ENCODE measurements at places on chromosomes 3 and 15.

- DNase-seq: peak; percentile 7
Observed at GRCh38 chr3:178785961-178786360, 249.7 kb downstream of the KCNMB2 start.

GRCh38 chr3:100613721-100614390, 4.5 kb downstream of the ADGRG7 start:
- DNase-seq: no peak

DNA sequence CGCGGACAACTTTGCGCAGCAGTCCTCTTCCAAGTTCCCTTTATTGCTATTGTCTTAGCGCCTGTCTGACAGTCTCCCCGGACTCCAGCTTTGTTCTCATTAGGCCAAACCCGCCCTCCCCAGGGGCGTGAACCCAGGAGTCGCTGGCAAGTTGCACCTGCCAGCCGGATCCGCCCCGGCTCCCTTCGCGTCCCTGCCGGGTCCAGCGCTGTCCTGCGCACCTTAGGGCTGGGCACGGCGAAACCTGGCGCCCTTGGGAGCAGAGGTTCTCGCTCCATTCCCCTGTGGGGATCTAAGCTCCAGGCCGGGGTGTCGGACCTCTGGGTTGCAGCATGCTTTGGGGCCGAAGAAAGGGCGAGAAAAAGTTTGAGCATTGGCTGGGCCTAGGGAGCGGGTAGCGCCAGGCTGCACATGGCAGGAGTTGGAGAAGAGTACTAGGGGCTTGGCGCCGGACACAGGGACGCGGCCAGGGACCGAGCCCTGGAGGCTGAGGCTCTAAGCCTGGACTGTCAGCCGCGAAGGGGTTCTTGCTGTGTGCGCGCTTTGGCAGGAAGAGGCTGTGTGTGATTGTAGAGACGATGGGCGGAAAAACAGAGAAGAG, 335.1 kb upstream of the THRB start:
- peak; percentile 15 for DNase-seq

DNA sequence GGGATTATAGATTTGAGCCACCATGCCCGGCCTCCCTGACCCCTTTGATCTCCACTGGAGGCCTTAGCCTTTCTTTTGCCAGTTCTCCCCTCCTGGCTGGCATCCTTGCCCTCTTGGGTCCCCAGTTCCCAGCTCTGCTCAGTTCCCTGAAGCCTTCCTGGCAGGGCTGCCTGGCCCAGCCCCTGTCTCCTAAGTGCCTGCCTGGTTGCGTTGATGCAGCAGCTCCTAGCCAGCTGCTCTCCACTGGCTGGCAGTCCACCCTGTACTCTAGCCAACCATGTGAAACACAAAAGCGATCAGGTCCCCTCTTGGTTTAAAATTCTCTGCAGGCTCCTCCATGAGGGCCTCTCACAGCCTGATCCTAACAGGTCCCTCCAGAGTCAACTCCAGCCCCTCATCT, 184.7 kb downstream of the RAB11A start:
- DNase-seq: no peak

- DNase-seq: no peak
Observed at GRCh38 chr3:196677353-196677752, 34.7 kb downstream of the CEP19 start.

GRCh38 chr3:151827816-151828215, 13.9 kb downstream of the AADAC start:
- no peak for DNase-seq

GRCh38 chr3:135051409-135051973, 256.4 kb downstream of the EPHB1 start:
- DNase-seq: no peak

GRCh38 chr3:14899993-14900618, 47.3 kb upstream of the NR2C2 start:
- no peak for DNase-seq

DNA sequence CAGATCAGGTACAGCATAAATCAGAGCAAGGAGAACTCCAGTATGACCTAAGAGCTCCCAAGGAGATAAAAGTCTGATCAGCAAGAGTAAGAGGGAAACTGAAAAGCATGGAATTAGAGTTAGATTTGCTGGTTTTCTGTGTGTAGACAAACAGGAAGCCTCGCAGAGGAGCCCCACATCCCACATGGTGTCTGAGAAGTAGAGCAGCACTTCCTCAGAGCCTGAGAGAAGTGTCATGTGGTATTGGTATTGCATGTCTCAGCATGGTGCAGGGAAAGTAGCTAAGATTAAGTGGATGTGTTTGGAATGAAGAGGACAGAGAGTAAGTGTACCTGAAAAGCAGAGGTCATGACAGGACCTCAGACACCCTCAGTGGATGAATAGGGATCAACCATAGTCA, 175.4 kb upstream of the GBE1 start:
- DNase-seq: no peak

DNA sequence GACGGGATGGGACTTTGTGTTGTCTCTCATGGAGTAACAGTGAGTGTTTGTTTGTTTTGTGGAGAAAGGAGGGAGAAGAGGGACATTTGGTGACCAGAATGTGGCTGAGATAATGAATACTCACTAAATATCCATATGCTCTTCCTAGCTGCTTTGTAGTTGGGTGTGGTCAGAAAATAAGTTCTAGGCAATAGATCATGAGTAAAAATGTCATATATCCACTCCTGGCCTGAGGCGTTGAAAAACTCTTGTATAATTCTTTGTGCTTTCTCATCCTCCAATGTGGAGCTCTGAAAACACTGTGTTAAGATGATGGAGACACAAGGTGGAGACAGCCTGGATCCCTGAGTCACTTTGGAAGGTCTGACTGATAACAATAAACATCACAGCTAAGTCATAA, 28.0 kb upstream of the IL16 start:
- DNase-seq: no peak

DNA sequence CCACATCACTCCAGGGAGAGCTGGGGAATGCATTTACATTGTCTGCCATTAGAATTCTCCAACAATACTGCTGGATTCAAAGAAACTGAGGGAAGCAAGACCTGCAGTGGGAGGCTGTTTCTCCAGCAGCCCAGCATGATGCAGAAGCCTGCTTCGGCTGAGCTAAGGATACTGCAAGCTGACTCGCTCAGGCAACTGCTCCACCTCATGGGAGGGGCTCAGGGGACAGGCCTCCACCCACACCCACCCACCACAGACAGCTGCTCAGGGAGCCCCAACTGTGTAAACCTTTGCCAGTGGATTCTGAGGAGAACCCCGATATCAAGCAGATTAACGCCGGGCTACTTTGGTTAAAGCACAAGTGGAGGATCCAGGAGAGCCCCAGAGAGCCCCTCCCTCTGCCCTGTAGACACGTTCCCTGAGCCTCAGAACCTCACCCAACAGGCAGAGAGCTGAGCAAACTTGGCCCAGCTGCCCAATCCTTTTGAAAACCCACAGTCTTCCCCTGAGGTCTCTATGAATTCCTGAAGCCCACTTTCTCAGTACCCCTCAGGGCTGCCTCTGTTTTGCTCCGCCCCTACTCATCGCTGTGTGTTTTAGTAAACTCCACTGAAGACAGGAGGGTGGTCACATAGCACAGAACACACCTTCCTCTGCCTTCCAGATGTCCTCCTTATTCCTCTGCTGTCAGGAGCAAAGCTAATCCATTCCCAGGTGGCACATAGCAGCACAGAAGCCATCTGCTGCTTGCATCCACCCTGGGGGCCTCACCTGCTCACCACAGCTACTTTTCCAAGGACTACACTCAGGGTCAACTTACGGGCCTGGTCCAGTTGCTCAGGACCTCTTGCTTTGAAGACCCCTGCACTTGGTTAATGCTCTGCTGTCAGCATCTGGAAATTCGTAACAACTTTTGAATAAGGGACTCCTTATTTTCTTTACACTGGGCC, 269.0 kb downstream of the ABHD5 start:
- DNase-seq: no peak

DNA sequence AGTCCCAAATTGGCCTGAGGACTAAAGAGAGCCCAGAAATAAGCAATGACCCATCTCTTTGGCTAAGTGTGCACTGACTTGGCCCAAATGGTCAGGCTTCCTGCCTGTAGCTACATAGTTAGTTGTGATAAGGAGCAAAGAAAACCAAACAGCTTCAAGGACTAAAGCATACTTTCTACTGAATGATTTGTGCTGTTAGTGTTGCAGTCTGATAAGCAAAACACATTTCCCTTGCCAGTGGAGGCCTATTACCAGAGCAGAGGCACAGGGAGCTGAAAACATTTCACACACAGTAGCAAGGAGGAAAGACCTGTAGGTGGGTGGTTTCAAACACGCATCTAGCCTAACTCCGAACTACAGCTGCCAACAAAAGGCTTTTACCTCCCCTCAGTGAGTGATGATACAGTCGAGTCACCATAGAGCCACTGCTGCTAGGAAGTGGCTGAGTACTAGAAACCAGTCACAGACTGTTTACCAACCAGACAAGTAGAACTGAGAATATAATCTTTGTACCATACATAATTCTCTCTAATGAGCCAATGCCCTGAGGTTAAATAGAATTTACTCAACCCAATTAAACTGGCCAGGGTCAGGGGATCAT, 222.3 kb upstream of the THBS1 start:
- peak; percentile 71 for DNase-seq

DNA sequence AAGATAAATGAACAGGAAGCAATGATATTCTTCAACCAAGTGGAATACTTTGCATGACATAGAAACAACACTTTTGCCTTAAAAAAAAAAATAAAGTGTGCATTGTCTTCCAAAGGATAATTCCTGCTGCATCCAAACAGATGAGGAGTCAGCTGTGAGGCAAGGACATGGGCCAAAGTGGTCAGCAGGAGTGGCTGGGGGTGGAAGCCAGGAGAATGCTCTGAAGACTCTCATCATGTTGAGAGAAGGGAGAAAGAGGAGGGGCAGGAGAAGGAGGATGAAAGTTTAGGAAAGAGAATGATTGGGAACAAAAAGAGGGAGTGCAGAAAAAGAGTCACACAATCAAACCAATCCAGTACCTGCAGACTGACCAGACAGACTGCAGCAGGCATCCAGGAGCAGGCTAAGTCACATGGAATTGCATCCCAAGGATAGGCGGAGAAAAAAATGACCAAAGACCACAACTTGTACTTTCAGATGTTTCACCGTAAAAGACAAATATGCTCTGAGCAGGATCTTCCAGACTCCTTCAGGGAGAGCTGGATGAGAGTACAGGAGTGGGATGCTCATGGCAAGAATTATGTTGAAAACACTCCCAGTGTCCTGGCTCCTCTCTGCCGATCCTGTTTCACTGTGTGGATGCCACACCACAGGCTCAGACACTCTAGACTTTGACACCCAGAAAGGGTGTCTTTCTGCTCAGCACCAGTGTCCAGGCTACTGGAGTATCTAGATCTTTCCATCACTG, 11.9 kb downstream of the ABI3BP start:
- DNase-seq: no peak

- no peak for DNase-seq
Observed at GRCh38 chr3:36840453-36840921, 76.1 kb upstream of the DCLK3 start.

GRCh38 chr3:16350597-16351318, 85.7 kb downstream of the OXNAD1 start:
- peak; percentile 59 for DNase-seq

GRCh38 chr3:14369675-14370669, 32.4 kb upstream of the SLC6A6 start:
- DNase-seq: no peak

- DNase-seq: no peak
Observed at GRCh38 chr3:14138109-14138877, 13.4 kb downstream of the TMEM43 start.

GRCh38 chr3:64129581-64129980, 95.7 kb downstream of the PRICKLE2 start:
- DNase-seq: no peak

DNA sequence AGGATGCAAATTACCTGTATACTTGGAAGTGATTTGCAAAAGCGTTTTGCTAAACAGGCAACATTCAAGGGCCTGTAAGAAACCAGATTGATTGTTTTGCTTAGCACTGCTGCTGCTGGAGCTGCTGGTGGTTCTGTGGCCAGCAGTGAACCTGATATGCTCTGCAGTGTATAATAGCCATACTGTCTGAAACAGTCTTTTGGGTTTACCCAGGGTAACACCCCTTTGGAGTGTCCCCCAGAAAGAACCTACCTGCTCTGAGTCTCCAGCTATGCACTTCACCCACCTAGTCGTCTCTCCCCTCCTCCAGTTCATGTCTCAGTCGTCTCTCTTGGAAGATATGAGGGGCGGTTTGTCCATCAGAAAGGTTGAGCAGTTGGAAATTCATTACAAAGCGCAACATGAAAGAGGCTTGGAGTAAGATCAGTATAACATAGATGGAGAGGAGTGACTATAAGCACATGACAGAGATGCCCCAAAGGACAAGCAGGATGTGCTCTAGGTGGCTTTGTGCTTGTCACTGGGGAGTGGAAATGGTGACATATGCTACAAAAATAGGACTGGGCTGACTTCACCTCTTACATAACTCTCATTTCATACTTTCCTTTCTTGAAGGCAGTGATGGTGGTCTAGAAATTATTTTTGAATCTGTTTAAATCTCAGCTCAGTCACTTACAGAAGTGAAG, 3.8 kb downstream of the MKRN2 start:
- no peak for DNase-seq

DNA sequence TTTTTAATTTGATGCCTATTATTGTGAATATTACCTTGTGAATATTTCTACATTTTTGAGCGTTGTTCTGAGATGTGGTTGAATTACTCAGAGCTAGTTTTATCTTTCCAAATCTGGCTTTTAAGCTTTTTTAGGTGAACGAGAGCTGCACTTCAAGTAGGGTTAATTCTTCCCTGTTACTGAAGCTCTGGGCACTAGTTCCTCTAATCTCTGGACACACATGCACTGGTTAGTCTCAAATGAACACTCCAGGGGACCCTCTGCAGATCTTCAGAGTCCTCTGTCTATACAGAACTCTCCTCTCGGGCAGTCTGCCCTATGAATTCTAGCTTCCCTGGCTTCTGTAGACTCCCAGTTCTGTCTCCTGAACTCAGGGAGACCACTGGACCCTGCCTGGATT, 237.5 kb upstream of the TBC1D5 start:
- DNase-seq: no peak

DNA sequence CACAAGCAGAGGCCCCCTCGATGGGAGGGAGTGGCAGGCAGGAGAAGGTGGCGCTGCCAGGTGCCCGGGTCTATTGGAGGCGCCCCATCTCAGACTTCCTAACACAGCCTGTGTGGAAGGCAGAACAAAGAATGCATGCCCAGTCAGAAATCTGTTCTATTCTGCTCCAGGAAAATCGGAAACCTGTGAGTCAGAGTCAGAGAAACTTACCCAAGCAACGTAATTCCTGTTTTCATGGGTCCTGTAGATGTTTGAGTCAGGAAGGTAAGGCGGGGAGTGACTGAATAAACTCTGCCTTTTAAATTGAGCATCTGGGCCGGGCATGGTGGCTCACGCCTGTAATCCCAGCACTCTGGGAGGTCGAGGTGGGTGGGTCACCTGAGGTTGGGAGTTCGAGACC, 13.7 kb downstream of the MAP6D1 start:
- no peak for DNase-seq

- DNase-seq: peak; percentile 75
Observed at GRCh38 chr3:54878145-54878544, 49.7 kb downstream of the LRTM1 start.

GRCh38 chr3:16724487-16724886, 119.3 kb upstream of the DAZL start:
- DNase-seq: no peak

DNA sequence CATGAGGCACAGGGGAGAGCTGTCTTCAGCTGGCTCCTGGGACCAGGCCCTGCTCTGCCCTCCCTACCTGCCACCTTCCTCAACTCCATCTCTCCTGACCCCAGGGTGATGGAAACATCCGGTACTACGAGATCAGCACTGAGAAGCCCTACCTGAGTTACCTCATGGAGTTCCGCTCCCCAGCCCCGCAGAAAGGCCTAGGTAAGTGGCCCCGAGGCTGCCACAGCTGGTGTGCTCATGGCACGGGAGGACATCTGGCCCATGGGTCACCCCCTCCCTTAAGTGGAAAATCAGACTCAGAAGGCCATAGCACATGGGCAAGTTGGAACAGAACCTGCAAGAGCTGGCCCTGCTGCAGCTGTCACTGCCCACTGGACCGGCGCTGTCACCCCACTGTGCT, 105.6 kb downstream of the ANP32A start:
- no peak for DNase-seq

Measured in EH (cell line).